Stimulated activated naive CD8-positive, alpha-beta T cell treated with anti-CD3 and anti-CD28 coated beads, Interleukin-15, amount 100 ng/mL, for 72 hours (primary cell): ENCODE measurements at places on chromosomes 7 and 10.

DNA sequence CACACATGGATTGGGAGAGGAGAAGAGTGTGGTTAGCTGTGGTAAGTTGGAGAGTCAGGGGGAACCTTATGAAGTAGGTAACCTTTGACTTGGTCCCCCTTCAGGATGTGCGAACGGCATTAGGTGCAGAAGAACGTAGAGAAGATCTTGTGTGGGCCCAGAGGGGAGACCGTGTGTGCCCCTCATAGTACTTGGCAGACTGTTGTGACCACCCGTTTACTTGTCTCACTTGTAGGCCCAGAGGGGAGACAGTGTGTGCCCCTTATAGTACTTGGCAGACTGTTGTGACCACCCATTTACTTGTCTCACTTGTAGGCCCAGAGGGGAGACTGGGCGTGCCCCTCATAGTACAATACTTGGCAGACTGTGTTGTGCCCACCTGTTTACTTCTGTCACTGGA lies 2.6 kb downstream of the GTPBP4 start:
- no peak for DNase-seq

- no peak for DNase-seq
These were observed 2.2 kb upstream of the ATP6V1F start for GRCh38 chr7:128860158-128861073.

DNA sequence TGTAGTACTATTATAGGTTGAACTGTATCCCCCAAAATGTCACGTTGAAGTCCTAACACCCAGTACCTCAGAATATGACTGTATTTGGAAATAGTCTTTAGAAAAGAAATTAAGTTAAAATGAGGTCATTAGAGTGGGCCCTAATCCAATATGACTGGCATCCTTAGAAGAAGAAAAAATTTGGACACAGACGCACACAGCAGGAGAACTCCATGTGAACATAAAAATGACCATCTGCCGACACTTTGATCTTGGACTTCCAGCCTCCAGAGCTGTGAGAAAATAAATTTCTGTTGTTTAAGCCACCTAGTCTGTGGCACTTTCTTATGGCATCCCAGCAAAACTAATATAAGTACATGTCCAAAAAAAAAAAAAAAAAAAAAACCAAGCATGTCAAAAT lies 225.8 kb downstream of the PARD3 start:
- no peak for DNase-seq

GRCh38 chr10:77286531-77287508 lies 350.8 kb downstream of the KCNMA1 start:
- no peak for DNase-seq

- DNase-seq, result peak; percentile 76
These were observed 90.8 kb downstream of the CHN2 start for GRCh38 chr7:29285444-29285793.

- no peak for DNase-seq
These were observed 98.4 kb upstream of the EEPD1 start for GRCh38 chr7:36054637-36055036.

DNA sequence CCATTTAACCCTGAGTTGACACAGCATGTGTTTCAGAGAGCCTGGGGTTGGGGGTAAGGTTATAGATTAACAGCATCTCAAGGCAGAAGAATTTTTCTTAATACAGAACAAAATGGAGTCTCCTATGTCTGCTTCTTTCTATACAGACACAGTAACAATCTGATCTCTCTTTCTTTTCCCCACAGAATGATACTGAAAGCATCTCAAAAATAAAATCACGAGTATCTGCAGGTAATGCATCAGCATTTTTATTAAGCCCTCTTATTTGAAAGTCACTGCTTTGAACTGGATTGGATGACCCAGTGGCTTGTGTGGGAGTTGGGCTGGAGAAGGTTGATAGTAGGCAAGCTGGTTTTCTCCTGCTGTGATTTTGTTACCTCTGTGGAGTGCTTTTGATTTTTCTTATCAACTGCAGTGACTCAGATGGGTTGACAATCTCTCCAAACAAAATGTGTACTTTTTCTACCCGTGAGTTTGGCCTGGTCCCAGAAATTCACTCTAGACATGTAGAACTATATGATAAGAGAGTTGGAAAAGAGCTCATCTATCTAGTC lies 253.5 kb upstream of the PRKCQ start:
- no peak for DNase-seq

GRCh38 chr7:36284456-36285090 lies 105.1 kb upstream of the ANLN start:
- no peak for DNase-seq

DNA sequence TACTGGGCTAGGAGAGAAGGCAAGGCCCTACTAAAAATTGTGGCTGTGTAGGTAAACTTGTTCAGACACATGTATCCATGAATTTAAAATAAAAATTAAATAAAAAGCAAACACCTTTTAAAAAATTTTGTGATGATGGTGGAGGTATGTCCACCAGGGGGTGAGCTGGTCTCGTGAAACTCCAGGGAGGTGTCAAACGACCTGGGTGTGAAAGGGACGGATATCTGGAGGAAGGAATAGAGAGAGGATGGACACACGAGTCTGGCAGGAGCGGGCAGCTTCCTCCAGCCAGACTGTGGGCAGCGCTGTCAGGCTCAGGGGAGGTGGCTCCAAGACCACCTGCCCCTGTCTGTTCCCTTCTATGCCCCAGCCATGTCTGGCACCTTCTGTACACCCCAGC lies 34.8 kb upstream of the DMBT1 start:
- no peak for DNase-seq

GRCh38 chr7:70935854-70936253 lies 196.1 kb upstream of the GALNT17 start:
- DNase-seq, result no peak

GRCh38 chr10:117933036-117933435 lies 113.7 kb downstream of the RAB11FIP2 start:
- no peak for DNase-seq

- no peak for DNase-seq
These were observed 218.0 kb downstream of the PHF14 start for GRCh38 chr7:11191574-11192220.

GRCh38 chr10:132685101-132685891 lies 100.7 kb downstream of the NKX6-2 start:
- no peak for DNase-seq

- DNase-seq, result no peak
These were observed 7.0 kb downstream of the OSBPL3 start for GRCh38 chr7:24972991-24973390.

DNA sequence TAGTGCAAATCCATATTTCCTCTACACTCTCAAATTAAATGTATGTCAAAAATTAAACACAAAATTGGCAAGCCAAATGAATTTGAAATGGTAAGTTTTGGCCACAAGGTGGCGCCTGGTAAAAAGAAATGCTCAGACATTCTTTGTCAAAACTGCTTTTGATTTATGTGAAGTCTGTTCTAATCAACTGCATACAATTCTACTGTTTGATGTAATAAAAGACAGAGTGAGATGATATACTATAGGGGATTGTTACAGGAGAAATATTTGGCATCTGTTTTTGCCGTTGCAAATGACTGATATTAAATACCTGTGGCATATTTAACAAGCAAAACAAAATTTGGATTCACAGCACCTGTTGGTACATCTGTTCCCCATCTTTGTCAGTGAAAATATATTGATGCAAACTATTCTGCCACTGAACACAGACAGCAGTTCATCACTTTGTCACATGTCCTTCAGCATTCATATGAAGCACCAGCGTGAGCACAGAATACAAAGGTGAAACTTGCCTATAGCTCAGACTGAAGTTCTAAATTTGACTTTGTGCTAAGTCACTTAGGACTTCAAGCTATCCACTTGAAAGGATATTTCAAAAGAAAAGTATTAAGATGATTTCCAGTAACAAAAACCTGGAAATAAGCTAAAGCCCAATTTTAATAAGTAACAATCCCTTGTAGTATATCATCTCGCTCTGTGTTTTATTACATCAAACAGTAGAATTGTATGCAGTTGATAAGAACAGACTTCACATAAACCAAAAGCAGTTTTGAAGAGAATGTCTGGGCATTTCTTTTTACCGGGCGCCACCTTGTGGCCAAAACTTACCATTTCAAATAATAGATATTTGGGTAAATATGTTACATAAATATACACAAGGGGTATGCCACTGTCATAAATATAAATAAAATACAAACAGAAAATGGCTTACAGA lies 10.2 kb upstream of the CH25H start:
- peak; percentile 52 for DNase-seq

GRCh38 chr10:67669978-67670377 lies 26.0 kb downstream of the CTNNA3 start:
- no peak for DNase-seq

DNA sequence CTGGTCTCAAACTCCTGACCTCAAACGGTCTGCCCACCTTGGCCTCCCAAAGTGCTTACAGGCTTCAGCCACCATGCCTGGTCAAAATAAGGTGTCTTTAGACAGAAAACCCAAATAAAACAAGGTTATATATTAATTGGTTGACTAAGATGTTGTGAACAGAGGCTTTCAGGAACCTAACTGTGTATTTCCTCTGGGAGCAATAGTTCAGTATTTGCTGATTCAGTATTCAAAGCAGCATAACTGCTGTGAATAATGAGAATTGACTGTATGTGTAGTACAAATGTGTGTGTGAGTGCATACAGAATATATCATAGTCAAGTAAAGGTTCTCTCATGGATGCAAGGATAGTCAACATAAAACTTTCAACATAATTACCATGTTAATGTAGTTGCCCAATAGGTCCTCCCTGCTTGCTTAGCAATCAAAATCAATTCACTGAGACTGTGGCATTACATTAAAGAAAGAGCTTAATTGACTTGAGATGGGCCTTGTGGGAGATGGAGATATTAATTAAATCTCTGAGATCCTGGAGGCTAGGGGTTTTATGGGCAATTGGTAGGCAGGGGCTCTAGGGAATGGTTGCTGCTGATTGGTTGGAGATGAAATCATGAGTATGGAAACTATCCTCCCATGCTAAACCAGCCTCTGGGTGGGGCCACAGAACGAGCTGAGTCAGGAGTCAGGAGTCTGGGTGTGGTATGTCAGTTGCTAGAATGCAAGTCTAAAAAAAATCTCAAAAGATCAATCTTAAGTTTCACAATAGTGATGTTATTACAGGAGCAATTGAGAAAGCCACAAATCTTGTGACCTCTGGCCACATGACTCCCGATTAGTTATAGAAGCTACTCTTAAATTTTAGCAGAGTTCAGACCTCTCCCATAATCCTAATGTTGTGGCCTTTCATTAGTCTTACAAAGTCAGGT lies 162.7 kb downstream of the AKR1D1 start:
- no peak for DNase-seq

DNA sequence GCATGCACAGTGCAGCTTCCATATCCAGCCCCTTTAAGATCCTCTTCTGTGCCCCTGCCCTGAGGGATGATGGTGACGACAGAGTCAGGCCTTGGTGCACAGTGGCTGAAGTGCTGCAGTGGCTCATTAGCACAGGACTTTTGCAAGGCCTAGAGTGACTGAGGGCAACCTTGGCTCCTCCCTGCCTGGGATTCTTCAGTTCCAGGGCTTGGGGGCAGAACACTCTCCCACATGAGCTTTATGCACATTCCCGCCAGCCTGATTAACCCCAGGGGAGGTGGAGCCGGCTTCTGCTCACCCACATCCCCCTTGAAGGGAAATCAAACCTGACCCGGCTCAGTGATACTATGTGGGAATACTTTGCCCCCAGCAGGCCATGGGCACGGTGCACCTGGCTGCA lies 253.4 kb downstream of the GALNT17 start:
- DNase-seq, result no peak

DNA sequence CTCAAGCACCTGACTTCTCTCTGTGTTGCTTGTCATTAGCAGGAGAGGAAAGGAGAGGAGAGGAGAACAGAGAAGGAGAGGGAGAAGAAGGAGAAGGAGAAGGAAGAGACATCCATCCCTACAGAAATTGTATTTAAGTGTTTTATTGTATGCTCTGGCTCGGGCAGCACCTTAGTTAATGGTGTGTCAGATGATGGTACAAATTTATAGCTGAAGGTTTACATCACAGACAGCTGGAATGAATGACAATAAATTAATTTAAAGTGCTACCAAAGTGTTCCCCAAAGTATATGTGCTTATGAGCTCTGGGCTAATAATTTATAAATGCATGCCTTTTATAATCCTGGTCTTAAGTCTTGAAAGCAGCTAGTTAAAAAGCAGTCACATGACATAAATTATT lies 38.1 kb upstream of the ZMIZ1 start:
- no peak for DNase-seq

DNA sequence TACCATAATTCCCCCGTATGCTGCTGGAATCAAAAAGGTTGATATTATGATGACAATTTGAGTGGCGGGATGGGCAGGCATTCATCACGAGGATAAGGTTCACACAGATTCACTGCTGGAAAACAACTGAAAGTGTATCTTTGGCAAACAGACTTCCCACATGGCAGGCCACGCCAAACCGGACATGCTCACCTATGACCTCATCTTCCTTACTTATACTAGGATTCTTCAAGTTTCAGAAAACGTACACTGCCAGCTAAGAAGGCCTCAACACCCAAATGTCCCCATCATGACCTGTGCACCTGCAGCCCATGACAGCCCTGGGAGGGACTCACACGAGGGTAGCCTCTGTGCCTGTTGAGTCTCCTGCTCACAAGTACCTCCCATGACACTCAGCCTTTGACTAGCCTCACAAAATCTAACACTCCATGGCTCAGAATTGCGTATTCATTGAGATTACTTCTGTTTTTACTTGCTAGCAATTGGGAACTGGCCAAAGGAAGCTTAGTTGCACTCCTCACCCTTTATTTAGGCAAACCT lies 259.0 kb upstream of the GHITM start:
- no peak for DNase-seq

DNA sequence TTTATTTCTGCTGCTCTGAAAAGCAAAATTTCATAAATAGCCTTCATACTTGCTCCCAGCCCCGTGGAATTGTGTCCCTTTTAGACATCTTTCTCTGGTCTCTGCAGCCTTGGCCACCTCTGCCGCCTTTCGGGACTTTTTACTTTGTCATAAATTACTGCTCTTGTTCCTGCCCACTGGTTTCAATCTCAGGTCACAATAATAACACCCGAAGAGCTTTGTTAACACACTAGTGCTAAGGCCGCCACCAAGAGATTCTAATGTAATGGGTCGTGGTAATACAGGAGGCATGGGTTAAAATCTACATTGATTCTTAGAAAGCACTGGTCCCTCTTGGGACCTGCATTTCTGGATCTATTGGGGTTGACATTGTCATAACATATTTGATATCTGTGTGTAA lies 276.0 kb upstream of the VWC2 start:
- DNase-seq, result no peak

DNA sequence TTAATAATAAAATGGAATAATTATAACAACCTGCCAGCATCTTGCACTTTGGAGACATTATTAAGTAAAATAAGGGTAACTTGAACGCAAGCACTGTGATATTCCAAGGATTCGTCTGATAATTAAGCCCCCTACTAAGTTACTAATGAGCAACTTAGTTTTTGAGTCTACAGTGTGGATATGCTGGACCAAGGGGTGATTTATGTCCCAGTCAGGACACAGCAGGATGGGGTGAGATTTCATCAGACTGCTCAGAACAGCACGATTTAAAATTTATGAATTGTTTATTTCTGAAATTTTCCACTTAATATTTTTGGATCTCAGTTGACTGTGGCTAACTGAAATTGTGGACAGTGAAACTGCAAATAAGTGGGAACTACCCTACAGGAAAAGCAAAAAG lies 182.8 kb upstream of the PHF14 start:
- DNase-seq, result no peak

- no peak for DNase-seq
These were observed 184.7 kb downstream of the VTI1A start for GRCh38 chr10:112631501-112632400.

- DNase-seq, result no peak
These were observed 206.4 kb downstream of the ITGB1 start for GRCh38 chr10:32751582-32751981.
